ENCODE measurements at places on chromosomes 12 and 14. TPM values are rescaled to one million over a fixed set of nuclear protein-coding genes. Genes with fewer than 3 reads are reported as not detected.

GRCh38 chr12:59431266-59431665 is 164.6 kb upstream of the SLC16A7 start:
- no peak for DNase-seq

- DNase-seq, result peak; percentile 34
Measured at GRCh38 chr12:47986832-47987231, 17.4 kb downstream of the COL2A1 start.

DNA sequence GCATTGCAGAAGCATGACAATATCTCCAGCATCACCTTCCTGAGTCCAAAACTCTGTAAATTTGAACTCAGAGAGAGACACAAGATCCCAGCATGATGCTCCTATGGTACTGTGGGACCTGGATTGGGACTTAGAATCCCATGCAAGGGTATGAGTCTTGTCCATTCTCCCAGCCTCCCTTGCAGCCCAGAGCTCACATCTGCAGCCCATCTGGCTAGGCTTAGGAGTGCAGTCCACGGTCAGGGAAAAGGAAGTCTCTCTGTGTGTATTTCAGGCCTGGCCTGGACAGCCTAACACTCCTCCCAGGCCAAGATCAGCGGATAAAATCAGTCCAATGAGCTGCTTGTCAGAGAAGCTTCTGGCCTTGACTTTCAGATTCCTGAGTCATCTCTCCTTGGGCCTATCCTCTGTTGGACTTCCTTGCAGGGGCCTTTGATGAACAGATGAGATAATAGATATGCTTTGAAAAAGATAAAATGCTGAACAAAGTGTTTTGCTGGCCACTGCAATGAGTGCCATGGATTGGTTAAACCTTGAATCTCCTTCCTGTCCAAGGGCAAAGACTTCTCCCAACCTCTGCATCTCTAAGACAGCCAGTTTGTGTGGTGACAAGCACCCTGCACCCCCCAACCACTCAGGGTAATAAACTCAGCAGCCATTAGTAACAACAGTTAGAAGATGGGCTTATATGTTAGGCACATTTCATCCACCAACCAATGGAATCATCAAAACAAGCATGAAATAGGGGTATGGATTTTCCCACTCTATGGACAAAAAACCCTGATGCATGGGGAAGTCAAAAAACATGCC is 412.8 kb upstream of the TBX3 start:
- DNase-seq, result no peak

DNA sequence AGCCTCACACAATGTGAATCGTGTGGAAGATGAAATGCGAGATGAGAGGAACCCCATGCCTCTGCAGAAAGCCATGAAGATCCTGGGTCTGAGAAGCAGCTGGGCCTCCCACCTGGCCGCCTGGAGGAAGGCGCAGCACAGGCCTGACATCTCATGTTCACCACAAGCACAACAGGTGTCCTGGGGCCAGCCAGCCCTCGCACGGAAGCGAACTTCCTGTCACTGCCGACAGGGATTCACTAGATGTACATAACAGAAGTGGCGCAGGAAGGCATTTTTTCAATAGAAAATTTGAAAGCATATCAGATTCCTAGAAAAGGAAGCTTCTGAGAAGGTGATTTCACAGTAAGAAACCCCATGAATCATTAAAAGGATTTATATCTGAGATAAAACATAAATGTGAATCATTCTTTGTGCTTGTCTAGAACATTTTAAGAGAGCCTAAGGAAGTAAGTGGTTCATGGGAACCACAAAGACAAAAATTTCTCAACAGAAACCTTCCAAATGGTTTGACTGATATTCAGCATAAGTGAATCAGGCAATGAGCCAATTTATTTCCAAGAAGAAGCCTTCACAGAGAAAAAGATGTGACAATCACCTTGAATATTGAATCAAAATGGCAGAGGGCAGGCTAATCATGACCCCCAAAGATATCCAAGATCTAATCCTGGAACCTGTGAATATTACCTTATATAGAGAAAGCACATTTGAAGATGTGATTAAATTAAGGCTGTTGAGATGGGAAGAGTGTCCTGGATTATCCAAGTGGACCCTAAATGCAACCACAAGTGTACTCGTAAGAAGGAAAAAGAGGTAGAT is 311.9 kb downstream of the DUSP6 start:
- DNase-seq, result peak; percentile 87

DNA sequence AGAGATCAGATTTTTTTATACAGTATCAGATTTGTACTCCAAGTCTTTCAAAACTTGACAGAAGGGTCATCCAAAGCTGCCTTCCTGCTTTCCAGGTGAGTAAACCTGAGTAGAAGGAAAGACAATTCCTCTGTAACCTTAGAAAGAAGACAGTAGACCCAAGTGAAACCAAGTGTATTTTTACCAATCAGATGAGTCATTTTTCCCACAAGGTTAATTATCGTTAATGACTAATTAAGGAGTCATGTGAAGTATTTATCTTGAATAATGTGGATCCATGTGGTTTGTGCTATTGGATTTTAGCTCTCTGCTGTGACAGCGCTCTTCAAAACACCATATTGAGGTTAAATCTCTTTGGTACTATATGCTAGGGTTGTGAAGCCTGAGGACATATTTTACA is 74.0 kb upstream of the PELI2 start:
- no peak for DNase-seq

GRCh38 chr14:32447371-32447770 is 118.3 kb downstream of the AKAP6 start:
- DNase-seq, result no peak

- no peak for DNase-seq
Measured at GRCh38 chr12:72547573-72547972, 275.4 kb downstream of the TRHDE start.

GRCh38 chr12:47160316-47161244 is 80.8 kb upstream of the AMIGO2 start:
- no peak for DNase-seq

DNA sequence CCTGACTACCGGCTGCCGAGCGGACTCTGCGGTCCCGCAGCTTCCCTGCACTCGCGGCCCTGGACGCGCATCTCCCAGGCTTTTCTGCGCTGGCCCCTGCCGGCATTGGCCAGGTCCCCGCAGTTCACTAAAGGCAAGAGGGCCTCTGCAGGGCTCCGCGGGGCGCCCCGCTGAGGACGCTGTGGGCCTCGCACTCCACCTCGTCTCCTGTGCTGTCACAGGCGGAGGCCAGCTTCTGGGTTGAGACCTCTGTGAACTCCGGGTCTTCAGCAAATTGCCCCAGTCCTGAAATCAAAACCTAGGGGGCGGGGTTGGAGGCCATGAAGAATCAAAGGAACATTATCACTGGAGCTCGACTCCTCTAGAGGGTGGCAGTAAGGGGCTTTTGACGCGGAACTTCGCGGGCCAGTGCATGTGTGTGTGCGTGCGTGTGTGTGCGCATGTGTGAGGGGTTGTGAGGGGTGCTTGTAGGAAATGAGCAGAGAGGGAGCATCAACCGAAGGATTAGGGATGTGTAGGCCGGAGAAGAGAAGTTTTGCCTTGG is 68.5 kb upstream of the CAPRIN2 start:
- no peak for DNase-seq

DNA sequence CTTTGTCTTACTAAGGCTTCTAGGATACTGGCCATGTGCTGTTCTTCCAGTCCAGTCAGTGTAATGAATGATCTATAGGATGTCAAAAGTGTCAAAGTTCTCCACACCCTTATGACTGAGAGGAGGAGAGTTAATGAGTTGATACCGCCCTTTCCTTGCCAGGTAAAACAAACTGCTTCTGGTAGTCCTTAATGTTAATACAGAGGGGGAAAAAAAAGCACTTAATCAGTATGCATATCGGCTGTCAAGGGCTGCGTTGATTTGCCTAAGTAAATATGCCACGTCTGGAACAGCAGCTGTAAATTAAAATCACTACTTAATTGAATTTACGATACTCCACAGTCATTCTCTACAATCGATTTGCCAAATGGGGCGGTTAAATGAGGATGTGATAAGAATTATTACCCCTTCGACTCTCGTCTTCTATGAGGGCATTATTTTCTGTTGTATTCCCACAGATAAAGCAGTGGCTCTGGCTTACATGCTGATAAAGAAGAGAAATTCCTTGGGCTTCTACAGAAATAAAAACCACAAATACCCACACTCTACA is 416.0 kb downstream of the KCNH5 start:
- DNase-seq, result no peak

- no peak for DNase-seq
Measured at GRCh38 chr12:112808156-112808555, 16.6 kb downstream of the RPH3A start.

DNA sequence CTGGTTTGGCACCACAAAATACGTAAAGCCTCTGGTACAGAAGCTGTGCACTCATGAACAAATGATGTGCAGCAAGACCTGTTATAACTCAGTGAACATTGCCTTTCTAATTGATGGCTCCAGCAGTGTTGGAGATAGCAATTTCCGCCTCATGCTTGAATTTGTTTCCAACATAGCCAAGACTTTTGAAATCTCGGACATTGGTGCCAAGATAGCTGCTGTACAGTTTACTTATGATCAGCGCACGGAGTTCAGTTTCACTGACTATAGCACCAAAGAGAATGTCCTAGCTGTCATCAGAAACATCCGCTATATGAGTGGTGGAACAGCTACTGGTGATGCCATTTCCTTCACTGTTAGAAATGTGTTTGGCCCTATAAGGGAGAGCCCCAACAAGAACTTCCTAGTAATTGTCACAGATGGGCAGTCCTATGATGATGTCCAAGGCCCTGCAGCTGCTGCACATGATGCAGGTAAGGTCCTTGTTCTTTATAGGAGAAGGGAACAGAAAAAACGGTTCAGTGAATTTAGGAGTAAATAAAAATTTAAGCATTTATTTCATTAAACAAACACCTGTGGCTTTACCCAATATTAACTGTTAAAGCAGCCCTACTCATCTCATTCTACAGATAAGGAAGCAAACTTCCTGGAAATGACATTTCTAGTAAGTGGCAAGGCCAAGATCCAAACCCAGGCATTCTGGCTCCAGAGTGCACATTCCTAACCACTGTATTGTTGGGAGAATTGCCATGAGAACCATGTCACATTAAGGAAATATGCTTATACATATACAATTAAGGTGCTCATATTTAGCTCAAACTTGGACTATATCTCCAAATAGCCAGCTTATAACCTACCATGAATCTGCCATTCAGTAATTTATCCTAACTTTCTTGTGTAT is 11.7 kb downstream of the COCH start:
- DNase-seq, result no peak

DNA sequence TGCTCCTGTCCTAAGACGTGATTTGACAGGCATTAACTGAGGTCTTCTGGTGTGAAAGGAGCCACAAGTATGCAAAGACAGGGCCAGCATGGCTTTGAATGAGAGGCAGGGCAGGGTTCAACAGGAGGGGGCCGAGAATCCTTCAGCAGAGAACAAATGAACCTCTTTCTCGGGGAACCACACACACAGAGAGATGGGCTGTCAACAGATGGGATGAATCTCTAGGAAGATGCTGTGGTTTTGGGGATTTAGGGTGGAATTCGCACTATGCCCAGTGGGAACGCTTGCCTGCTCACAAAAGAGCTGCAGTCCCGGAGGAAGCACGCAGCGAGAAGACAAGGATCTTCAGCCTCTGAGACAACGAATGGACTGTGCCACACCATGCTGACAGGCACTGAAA is 513.4 kb downstream of the GLT1D1 start:
- no peak for DNase-seq

DNA sequence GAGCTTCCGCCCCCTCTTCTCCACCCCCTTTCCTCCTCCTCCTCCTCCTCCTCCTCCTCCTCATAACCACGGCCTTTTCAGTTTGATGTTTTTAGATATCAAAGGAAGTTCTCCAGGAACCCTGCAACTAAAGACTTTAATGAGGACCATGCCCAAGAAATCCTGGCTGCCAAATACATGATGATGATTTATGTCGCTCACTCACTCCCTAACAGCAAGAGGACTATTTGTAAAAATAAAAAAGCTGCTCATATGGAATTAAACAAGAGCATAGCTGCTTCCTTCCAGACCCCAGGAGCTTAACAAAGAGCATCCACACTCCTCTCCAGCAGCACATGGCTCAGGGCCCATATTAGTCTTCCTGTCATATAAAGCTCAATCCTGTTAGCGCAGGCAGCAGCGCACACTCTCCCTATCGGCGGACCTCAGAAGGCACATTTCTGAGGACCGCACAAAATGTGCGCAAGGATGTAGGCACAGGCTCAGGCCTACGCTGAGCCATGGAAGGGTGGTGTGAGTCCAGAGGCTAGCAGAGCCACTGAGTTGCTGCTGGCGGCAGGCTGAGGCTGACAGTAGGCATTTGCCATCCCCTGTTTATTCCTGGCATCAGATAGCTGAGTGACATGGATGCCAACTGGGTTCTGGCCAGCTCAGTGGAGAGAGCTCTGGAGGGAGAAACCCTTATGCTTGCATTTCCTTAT is 232.8 kb downstream of the MSRB3 start:
- no peak for DNase-seq

- no peak for DNase-seq
Measured at GRCh38 chr12:57745485-57745881, 644 bp downstream of the TSPAN31 start.

- DNase-seq, result no peak
Measured at GRCh38 chr12:23888396-23889068, 60.9 kb downstream of the SOX5 start.

DNA sequence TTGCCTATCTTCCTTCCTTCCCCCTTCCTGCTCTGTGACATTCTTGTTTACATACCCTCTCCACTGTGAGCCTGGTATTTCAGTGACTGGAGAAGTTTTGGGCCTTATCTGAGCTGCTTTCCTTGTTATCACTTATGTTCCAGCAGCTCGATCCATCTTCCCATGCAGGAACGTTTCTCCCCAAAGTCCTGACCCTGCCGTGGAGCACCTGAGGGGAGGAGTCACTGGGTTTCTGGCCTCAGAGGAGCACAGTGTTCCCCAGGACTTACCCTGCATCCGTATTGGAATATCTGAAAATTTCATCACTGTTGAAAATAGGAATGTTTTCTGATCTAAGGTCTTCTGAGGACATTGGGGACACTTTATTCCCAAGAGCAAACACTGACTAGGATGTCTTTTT is 141.8 kb downstream of the CACNA1C start:
- no peak for DNase-seq

DNA sequence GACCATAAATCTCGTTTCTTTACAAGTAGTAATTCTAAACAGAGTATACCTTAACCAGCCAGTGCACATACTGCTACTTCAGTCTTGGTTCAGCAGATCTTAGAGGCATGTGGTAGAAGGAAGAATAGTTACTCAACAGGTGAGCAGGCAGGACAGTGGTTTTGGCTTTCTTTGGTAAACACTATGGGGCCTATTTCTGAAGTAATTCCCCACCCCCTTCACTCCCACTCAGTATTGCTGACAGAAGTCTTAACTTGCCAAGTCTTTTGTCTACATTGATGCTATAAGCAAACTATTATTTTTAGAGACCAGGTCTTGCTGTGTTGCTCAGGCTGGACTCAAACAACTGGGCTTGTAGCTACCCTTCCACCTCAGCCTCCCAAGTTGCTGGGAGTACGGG is 68.5 kb downstream of the FBXO34 start:
- DNase-seq, result peak; percentile 31

The BCL11B gene
- 57.8 TPM for total RNA-seq

All from activated naive CD4-positive, alpha-beta T cell treated with anti-CD3 and anti-CD28 coated beads, Interleukin-2, amount 50 U/mL, for 72 hours (primary cell).